ENCODE measurements at places on chromosomes 6 and 20.
A peak's percentile ranks its signal among the peaks of the same experiment; 100 is the strongest.

- DNase-seq = no peak
Measured at GRCh38 chr20:57580478-57581201, 19.7 kb downstream of the PCK1 start.

DNA sequence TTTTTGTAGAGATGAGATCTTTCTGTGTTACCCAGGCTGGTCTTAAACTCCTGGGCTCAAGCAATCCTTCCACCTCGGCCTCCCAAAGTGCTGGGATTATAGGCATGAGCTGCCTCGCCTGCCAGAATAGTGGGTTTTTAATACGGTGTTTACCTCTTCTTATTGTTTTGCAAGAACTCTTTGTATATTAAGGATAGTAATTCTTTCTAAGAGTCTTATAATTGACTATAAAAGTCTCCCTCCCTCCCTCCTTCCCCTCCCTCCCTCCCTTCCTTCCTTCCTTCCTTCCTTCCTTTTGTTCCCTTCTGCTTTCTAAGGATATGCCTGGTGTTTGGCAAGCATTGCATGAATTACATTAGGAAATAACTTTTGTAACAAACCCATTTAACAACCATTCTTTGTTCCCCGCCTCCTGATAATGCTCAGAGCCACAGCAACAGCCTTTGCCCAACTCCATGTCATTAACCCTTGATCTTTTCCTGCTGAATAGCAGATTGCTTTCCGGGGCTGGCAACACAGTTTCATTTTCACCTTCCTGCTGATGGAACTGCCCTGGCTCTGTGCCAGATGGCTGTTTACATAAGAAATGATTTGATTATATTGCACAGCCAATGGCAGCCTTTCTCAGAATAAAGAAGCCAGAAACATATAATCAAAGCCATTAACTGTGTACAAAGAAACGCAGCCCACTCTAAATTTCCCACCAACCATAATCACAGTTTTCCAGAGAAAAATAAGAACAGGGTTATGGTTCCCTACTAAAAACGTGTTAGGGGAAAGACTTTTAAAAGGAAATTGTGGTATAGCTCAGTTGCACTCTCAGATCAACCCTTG is 143.7 kb upstream of the PTPN1 start:
- peak; percentile 85 for DNase-seq

- DNase-seq = no peak
Measured at GRCh38 chr6:44464527-44465310, 77.2 kb downstream of the CDC5L start.

DNA sequence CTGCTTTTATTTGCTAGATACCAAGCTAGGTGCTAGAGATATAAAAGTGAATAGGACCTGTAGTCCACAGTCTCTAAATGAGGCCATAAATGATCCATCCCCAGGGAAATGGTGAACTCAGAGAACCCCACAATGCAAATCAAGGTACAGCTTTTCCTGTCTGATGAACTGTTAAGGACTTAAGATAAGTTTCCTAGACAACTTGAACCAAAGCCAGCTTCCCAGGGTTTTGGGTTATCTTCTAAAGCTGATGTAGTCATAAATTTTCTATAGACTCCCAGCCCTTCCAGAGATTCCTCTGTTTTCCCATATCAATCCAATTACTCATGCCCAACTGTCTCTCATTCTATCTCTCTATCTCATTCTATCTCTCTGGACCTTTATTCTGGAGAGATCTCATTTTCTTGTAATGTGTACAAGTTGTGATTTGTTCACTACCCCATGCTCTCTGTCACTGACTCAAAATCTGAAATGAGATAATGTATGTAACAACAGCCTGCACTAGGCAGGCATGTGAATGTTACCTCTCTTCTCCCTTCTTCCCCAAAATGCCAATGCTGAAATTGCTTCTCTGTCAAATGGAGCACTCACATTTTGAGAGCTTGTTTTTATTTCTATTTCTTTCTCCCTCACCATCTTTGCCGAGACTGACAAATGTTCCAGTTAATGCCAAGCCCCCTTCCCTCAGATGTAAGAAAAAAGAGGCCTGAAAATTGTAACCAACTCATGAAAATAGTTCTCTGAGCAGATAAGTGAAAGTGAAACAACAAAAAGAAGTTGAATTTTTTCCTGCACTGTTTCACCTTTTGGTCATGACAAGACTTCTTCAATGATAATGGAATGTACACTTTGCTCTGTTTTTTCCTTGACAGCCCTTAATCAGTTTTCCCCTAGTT is 279.9 kb downstream of the SLC35F1 start:
- no peak for DNase-seq

DNA sequence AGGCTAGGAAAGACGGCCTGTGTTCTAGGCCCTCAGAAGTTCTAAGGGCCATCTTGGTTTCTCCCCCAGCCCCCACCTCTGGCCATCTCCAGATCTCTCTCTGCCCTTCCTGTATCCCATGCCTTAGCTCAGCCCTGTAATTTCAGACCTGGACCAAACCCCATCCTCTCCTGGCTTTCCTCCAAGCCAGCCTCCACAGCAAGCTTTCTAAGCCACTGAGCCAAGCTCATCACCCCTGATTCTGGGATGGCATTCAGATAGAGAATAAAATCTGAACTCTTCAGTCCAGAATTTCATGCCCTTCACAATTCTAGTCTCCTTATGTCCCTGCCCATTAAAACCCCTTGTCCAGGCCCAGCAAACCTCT is 18.9 kb upstream of the CCM2L start:
- no peak for DNase-seq

- no peak for DNase-seq
Measured at GRCh38 chr6:7249391-7249790, 63.6 kb downstream of the SSR1 start.

DNA sequence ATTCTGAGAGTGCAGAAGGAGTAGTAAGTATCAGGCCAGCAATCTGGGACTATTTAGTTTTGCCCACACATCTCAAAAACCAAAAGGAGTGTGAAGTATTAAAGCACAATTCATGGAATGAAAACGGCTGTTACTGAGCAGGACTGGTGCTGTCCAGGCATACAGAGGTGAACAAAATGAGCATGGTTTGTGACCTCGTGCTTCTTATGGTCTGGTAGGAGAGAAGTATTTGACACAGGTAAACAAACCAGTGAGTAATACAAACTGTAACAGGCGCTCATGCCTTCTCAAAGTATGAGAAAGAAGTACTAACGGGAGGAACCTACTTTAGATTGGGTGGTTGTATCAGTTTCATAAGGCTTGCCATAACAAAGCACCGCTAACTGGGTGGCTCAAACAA is 17.5 kb upstream of the NRN1 start:
- no peak for DNase-seq

DNA sequence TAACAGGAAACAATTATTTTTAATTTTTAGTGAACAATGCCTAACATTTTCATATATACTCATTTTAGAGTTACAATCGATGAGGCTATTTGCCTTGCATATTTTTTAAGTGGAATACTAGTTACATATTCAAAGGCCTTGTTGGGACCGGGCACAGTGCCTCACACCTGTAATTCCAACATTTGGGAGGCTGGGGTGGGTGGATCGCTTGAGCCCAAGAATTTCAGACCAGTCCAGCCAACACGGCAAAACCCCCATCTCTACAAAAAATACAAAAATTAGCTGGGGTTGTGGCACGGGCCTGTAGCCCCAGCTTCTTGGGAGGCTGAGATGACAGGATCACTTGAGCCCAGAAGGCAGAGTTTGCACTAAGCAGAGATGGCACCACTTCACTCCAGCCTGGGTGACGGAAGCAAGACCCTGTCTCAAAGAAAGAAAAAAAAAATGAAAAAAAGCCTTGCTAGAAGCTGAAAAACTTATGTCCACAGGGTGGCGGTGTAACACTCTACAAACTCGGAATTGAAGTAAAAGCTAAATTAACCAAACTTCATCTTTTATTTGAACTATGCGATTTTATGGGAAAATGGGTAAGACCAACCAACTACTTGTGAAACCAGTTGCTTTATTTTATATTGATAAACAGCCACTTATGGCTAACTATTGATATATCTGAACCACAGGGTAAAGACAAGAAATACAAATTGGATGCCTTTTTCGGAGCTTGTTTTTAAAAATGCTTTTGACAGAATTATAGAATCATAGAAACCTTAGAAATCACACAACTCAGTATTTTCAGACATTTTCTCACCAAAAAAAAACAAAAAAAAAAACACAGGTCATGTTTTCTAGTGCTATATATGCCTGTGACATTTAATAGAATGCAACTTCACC is 24.1 kb upstream of the ROS1 start:
- peak; percentile 51 for DNase-seq

DNA sequence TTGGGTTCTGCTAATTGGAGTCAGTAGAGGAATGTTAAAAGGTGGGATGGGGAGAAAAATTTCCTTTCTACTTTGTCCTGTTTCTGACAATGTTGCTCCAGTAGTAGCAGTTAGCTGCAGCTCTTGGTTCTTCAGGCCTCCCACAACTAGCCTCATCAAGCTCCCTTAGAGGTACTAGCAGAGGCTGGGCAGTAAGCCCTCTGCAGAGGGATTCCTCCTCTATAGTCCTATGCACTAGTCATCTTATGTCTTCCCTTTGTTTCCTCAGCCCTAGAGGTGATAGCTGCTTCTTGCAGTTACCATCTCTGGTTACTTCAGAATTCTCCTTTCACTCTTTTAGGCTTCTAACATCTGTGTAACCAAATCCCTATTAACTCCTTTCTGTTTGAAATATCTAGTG is 99.8 kb downstream of the FILIP1 start:
- DNase-seq = no peak

- no peak for DNase-seq
Measured at GRCh38 chr6:157721426-157721825, 101.6 kb upstream of the SNX9 start.

GRCh38 chr6:43287717-43288679 is 10.1 kb upstream of the SLC22A7 start:
- no peak for DNase-seq

DNA sequence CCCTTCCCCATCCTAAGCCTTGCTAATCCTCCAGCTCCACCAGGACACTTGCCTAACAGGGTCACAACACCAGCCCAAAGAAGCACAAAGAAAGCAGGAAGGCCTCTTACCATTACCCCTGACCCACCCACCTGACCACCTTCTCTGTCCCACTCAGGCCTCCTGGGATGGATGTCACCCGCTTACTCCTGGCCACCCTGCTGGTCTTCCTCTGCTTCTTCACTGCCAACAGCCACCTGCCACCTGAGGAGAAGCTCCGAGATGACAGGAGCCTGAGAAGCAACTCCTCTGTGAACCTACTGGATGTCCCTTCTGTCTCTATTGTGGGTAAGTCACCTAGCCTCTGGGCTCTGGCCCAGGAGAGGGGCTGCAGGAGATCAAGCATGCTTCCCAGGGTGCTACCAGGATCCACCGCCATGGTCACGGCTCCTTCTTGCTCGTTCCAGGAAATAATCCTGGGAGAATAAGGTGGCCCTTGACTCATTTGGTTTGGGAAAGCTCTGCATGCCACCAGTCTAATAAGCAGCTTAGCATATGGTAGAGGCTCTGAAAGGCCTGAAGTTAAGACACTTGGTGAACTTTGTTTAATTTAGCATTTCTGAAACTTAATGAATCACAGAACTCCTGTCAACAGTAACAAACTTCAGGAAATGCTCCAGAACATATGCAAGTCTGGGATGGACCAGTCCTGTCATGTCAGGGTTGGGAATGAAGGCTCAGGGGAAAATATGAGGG is 19.2 kb downstream of the ASIP start:
- no peak for DNase-seq

DNA sequence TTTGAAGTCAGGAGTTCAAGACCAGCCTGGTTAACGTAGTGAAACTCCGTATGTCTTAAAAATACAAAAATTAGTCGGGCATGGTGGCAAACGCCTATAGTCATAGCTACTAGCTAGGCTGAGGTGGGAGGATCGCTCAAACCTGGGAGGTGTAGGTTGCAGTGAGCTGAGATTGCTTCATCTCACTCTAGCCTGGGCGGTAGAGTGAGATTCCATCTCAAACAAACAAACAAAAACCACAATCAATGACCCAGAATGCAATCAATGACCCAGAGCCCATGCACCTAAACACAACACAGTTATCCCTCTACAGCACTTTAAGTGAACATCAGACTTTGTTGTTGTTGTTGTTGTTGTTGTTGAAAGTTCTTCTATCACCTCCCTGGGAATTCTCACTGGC is 77.9 kb downstream of the MYB start:
- DNase-seq = no peak

- DNase-seq = no peak
Measured at GRCh38 chr6:133092771-133093170, 148.4 kb upstream of the EYA4 start.

GRCh38 chr6:48560408-48560807 is 449.4 kb upstream of the PTCHD4 start:
- DNase-seq = no peak

DNA sequence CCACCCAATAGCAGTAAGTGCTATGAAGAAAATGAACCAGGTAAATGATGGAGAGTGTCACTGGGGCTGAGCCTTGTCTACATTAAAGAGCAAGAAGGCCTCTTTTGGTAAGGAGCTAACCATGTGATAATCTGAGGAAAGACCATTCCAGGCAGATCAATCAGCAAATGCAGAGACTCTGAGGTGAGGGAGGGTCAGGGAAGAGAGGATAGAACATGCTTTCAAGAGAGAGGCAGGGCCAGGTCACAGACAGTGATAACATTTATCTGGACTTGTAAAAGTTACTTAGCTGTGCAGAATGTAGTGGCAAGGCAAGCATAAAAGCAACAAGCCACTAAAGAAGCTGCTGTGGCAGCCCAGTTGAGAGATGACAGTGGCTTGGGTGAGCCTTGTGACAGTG is 197.3 kb downstream of the TASP1 start:
- no peak for DNase-seq

- DNase-seq = peak; percentile 55
Measured at GRCh38 chr20:34190679-34191090, 50.5 kb upstream of the ASIP start.

DNA sequence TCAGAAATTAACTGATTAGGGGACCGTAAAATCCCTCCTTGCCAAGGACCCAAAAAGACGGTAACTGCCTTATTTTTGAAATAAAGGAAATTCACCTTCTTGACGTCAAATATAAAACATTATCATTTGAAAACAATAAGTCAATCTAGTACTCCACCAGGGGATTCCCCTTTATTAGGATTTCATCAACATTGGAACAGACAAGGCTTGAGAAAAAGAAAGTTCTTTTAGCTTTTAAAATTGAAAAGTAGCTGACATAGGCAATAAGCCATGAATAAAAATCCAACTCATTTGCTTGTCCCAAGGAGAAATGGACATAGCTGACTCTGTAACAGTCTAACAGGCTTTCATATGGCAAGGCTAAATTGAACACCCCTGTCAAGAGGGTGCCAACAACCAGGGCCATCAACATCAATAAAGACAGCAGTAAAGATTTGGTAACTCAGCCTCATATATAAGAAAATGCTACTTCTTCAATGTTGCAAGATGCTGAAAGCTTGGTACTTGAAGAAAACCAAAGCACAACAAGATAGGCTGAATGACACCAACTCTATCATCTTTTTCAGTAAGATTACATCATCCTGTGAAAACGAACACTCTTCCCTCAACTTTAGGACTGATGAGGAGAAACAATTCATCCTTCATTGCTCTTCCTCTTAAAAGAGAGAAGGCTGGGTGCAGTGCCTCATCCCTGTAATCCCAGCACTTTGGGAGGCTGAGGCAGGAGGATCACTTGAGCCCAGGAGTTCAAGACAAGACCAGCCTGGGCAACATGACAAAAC is 121.0 kb upstream of the PRDM1 start:
- DNase-seq = no peak

GRCh38 chr6:156098839-156099238 is 643.2 kb upstream of the NOX3 start:
- DNase-seq = no peak
